ENCODE measurements at places on chromosomes 7 and 10.

- no peak for DNase-seq
These were observed 799.5 kb upstream of the LRRN3 start for GRCh38 chr7:110291430-110291829.

DNA sequence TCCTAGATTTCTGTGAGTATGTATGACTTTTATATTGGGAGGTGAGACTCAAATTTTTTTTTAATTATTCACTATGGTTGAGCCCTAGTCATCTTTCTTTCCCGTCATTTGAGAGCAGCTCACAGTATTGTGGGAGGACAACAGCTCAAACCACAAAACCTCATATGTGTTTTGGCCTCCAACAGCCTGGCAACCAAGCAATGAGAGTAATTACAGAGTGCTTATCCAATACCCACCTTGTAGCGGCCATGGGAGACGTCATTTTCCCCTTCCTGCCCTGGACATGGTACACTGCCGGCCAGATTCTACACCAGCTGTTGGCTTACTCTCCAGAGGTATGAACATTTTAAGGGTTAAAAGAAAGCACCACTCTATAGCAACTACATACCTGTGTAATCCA is 49.1 kb downstream of the DOCK4 start:
- DNase-seq: peak; percentile 80

GRCh38 chr10:131080571-131080970 is 230.9 kb downstream of the TCERG1L start:
- DNase-seq: no peak

- DNase-seq: no peak
These were observed 418.4 kb downstream of the PARD3 start for GRCh38 chr10:34396663-34397062.

DNA sequence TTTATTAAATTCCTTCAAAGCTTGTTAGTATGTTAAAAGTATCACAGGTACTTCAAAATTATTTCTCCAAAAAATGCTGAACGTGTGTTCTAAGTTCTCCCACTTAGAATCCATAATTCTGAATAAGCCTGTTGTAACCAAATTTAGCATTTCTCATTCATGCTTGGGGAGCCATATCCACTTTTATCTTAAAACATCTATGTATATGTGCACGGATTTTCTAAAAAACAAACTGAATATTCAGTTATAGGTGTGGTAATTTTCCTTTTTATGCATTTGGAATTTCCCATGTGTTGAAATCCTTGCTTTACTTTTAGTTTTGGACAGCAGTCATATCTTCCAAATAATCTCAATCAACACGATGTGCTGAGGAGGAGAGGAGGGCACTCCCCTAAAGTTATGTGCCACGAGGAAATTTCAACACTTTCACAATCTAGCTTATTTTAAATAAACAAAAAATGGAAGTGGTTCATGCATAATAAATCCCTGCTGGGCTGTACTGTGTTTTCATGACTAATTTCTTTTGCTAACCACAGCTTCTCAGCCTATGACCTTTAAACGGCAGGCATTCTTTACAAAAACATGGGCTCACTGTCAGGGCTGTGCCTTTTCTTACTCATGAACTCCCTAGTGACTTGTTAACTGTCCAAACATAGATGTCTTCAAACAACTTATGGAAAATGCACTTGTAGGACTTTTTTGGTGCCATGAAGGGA is 380.3 kb upstream of the SEMA3C start:
- DNase-seq: peak; percentile 96

DNA sequence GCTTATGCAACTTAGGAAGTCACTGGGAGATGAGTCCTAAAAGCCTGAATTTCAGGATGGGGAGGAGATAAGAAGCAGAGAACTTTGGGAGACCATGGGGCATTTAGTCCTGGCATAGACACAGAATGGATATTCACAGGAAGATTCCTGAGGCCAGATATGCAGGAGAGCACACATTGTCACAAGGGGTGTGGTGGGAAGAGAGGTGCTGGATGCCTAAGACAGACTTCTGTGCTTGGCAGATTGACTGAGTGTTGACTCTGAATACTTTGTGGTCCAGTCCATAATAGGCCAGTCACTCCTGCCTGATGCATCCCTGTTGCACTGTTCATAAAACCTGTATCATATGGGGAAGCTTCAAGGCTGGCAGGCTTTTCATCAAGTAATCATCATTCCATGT is 18.5 kb downstream of the SRI start:
- no peak for DNase-seq

DNA sequence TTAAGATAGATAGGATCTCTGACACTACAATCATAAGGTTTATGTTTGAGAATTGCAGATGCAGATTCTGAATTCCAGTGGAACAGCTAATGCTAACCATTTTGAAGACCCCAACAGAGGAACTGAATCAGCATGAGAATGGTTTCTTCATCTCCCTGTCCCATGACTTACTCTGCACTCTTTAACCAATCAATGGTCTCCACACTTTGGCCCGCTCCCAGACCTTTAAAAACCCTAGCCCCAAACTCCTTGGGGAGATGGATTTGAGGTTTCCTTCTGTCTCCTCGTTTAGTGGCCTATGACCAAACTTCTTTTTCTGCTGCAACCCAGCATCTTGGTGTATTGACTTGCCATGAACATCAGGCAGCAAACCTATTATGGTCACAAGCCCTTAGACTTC is 804.9 kb downstream of the LRMDA start:
- DNase-seq: peak; percentile 64
